Inflammatory macrophage treated with lipopolysaccharide for 1 hour (primary cell): ENCODE measurements at places on chromosomes 16 and 17.

DNA sequence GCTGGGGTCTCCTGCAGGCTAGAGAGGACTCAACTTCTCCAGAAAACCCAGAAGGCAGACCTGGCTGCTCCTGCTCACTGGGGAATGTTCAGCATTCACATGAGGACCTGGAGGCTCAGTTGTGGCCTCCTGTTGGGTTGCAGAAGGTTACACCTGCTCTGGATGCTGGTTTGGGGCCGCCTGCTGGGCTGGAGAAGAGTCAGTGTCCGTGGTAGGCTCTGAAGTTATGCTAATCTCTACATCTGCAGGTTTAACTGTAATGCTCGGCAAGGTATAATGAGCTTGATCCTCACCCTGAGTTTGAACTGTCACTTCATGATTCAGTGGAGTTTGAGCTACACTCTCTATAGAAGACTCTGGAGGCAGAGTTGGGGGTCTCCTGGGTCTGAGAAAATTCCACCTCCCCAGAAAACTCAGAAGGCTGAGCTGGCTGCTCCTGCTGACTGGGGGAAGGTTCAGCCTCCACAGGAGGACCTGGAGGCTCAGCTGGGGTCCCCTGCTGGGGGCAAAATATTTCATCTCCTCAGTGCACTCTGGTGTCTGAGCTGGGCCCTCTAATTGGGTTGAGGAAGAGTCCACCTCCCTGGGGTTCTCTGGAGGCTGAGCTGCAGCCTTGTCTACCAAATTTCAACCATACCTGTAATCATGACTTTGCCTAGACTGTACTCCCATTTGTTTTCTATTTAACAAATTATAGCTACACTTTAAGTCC, 23.5 kb downstream of the RDM1 start:
- DNase-seq: no peak

- no peak for DNase-seq
These were observed 66.0 kb downstream of the CDK12 start for GRCh38 chr17:39527220-39527813.

- DNase-seq: peak; percentile 96
These were observed 7.5 kb downstream of the RFFL start for GRCh38 chr17:35056013-35056412.

DNA sequence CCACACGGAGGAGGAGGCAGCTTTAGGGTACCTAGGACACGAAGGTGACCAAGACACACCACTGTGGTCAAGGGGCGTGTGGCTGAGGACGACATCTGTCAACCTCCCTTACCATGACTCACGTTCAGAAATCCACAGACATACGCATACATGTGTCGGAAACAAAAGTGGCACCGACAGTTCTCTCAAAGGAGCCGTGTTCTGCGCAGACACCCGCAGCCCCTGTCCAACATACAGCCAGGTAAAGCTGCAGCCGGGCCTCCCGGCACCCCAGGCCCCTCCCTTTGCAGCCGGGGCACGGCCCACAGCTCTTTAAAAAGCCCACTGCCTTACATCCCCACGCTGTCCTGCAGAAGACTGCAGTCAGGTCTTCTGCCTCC, 40.5 kb upstream of the KLHDC4 start:
- no peak for DNase-seq

- no peak for DNase-seq
These were observed 9.8 kb downstream of the FSCN2 start for GRCh38 chr17:81537856-81538555.

- DNase-seq: no peak
These were observed 49.0 kb downstream of the MPRIP start for GRCh38 chr17:17091276-17091675.

GRCh38 chr17:17313350-17313991, 10.3 kb downstream of the NT5M start:
- no peak for DNase-seq

DNA sequence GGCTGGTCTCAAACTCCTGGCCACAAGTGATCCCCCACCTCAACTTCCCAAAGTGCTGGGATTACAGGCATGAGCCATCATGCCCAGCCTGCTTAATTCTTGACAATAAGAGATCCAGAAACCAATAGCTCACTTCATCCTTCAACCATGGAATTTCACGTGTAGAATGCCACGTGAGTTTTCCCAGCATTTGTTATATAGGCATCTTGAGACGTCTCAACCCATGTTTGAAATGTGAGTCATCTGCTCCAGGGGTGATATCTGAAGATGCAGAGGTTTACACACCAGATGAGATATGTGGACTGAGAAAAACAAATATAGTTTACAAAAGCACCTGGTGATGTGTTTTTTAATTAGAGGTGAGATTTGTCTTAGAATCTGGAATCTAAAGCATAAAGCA, 7.1 kb downstream of the TEKT3 start:
- no peak for DNase-seq

GRCh38 chr17:43860927-43861622, 14.1 kb downstream of the CD300LG start:
- no peak for DNase-seq

DNA sequence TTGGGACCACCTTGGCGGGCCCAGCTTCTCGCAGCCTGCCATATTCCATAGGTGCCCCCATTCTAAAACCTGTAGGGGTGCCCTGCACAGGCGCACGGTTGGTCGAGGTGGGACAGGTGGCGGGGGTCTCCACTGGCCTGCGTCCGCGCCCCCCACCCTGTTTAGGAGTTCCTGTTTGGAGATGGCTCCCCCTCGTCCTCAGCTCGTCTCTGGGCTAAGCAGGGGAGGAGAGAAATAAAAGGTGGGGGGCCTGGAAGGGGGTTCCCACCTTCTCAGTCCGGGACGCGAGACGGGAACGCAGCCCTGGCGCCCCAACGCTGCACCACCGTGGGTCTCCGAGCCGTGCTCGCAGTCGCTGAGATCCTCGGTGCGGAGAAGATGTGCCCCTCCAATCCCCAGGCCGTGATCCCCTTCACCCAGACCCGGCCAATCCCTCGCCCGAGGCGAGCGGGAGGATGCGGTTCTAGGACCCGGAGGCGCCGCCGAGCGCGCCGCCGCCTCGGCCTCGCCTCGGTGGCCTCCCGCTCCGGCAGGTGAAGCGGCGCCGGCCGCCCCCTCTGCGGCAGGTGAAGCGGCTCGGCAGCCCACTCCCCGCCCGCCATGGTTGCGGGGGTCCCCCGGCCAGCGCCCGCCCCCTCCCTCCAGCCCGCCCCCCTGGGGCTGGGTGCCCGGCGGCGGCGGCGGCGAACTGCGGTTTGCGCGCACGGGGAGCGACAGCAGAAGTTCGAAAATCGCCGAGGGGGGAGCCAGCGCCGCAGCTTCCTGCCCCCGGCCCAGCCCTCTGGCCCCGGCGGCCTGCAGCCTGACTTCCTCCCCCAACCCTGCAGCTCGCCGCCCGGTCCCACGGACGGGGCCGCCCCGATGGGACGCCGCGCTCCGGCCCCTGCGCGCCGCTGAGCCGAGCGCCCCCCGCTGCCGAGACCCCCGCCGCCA, at the start of gene FMNL1:
Gene FMNL1, plus strand, starts transcription at position 805 of the 933 bp plus-strand sequence. CDS start 240 bp downstream, outside the sequence.
- peak; percentile 67 for DNase-seq

DNA sequence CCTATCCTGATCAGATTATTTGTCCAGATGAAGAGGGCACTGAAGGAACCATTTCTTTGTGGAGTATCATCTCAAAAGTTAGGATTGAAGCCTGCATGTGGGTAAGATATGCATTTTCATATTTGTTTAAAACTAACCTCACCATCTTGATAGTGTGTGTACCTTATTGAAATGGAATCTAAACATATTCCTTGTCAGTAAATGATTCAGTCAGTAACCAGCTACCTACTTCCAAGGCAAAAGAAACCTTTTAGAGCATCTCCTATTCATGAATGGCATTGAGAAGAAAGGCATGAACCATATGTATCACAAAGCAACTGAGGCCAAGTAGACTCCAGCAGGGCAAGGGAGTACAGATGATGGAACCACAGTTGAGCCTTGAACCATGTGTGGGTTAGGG, 57.6 kb downstream of the VMP1 start:
- DNase-seq: no peak

DNA sequence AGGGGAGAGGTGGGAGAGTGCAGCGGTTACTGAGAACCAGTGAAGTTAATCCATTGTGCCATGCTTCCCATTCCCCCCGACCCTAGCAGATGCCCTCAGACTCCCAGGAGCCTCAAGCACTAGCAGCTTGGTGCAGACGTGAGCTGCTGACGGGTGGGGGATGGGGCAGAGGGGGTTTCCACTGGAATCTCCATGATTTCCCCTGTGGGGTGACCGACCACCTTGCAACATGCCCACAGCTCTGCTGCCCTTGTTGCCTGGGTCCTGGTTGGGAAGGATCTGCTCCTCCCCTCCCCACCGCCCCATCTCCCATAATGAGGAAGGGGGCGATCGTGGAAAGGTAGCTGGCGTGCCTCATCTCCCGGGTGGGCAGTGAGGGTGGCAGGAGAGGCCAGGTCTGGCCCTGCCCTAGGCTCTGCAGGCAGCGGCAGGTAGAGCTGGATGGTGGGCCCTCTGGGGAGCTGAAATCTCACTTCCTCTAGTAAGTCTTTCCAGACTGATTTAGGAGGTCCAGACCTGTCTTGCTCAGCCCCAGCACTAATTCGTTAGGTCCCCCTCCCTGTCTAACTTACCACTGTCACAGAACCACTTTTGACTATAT, 9.6 kb downstream of the FLOT2 start:
- DNase-seq: peak; percentile 31

GRCh38 chr16:57536306-57537193, at the start of gene CCDC102A:
TSS of gene CCDC102A (minus strand) at chr16:57536571. CDS start at chr16:57529177, 7,394 bp downstream.
- DNase-seq: no peak

GRCh38 chr16:11780991-11781680, 15.9 kb downstream of the ZC3H7A start:
- DNase-seq: no peak

DNA sequence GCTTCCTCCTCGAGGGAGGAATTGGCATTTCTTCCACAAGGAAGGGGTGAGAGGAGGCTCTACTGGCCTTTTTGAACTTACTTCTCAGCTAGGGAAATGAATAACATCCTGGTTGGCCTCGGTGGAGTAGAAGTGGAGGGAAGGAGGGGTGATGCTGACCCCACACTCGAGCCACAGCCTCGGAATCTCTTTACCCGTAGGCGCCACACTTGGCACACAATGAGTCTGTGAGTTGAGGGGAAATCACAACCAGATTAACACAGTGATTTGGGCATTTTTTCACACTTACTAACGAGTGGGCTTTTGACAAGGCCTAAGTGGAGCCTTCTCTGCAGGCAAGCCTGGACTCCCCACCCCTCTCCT, 47.3 kb upstream of the TBX2 start:
- no peak for DNase-seq

- no peak for DNase-seq
These were observed 134.0 kb downstream of the SNX29 start for GRCh38 chr16:12110361-12111107.

DNA sequence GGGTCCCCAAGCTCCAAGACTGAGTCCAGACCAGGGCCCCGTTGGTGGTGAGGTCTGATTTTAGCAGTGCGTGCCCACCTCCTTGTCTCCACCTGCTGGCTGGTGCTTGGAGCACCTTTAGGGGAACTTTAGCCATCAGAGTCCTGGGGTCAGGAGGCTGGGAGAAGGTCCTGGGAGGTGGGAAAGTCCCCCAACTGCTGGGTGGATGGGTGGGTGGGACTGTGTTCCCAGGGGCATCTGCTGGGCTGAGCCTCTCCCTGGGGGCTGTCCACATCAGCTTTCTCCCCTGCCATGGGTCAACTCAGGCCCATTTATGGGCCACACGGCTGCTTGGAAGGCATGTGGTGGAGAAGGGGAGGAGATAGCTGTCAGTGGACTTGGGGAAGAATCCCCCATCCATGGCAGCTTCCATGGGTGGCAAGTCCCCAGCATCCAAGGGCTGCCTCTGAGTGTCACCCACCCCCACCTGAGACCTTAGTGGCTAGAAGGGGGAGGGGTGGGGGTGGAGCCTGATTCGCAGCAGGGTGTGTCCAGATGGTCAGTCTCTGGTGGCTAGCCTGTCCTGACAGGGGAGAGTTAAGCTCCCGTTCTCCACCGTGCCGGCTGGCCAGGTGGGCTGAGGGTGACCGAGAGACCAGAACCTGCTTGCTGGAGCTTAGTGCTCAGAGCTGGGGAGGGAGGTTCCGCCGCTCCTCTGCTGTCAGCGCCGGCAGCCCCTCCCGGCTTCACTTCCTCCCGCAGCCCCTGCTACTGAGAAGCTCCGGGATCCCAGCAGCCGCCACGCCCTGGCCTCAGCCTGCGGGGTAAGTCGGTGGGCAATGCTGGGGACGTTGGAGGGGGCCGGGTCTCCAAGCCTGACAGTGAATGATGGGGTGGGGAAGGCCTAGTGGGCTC, at the start of gene TRPV2:
Gene TRPV2, plus strand, starts transcription at position 541 of the 894 bp plus-strand sequence. CDS start 2,098 bp downstream, outside the sequence.
- DNase-seq: peak; percentile 42

DNA sequence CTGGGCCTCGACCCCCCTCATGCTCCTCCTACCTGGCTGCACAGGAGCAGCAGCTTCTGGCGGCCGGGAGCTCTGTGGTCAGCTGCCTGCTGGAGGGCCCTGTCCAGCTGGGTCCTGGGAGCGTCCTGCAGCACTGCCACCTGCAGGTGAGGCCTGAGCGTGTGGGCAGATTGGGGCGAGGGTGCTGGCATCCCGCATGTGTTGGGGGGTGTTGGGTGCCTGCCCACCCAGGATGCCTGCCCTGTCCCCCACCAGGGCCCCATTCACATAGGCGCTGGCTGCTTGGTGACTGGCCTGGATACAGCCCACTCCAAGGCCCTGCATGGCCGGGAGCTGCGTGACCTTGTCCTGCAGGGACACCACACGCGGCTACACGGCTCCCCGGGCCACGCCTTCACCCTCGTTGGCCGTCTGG, 16.5 kb downstream of the FCSK start:
- no peak for DNase-seq

GRCh38 chr17:63834431-63835166, 7.1 kb upstream of the FTSJ3 start:
- peak; percentile 70 for DNase-seq

DNA sequence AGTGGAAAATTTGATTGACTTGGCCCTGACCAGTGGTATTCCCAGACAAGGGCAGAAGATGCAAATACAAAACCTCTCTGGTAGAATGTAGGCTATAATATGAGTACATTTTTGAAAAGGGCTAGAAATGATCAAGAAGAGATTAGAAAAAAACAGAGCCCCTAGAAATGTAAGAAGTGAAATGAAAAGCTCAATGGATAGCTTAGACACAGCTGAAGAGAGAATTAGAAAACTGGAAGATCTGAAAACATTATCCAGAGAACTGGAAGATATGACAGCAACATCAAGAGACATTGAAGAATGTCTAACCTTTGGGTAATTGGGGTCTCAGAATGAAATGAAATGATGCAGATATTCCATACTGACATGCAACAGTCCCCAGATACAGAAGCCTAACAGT, 105.2 kb upstream of the ZNF750 start:
- no peak for DNase-seq

GRCh38 chr16:24986512-24987303, 28.5 kb downstream of the ARHGAP17 start:
- DNase-seq: peak; percentile 17

GRCh38 chr17:42608305-42609181, 631 bp downstream of the RETREG3 start:
- DNase-seq: peak; percentile 8

- DNase-seq: peak; percentile 70
These were observed 7.3 kb downstream of the C16orf86 start for GRCh38 chr16:67673712-67674580.

DNA sequence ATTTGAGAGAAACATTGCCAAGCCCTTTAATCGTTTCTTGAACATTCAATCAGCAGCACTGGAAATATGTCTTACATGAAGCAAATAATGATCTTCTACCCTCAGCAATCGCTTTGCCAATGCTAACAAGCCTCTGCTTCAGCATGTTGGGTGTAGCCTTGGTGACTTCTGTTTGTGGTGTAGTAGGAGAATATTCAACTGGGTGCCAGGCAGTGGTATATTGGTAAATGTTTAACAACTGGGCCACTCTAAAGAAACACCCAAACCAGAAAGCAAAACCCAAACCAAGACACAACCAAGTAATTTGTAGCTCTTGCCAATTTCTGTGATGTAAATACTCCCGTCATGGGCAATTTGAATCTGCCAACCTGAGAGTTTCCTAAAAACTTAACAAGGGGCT, 9.7 kb downstream of the CDH13 start:
- DNase-seq: no peak
